ENCODE measurements at places on chromosomes 2 and 18. TPM values are rescaled to one million over a fixed set of nuclear protein-coding genes. Genes with fewer than 3 reads are reported as not detected.

Gene KYNU
- total RNA-seq = 2.4 TPM

Gene AQP12B
- total RNA-seq = not detected

Gene SLC5A7
- not detected for total RNA-seq

Gene CCDC141
- not detected for total RNA-seq

Gene AGAP1
- total RNA-seq = 18.5 TPM

Gene SPATA3
- total RNA-seq = not detected

Gene GNLY
- not detected for total RNA-seq

Gene ADAM23
- 0.12 TPM for total RNA-seq

Gene MEMO1
- 26.4 TPM for total RNA-seq

Gene ZNF519
- total RNA-seq = 3.4 TPM

Gene RAB6D
- total RNA-seq = under 0.01 TPM

Gene MGAT4A
- 0.24 TPM for total RNA-seq

Gene LOXL3
- total RNA-seq = 14.7 TPM

Gene PDCD1
- not detected for total RNA-seq

Gene SH3BP4
- total RNA-seq = 214 TPM

Gene WDR54
- total RNA-seq = 20.3 TPM

Gene ITGA6
- total RNA-seq = 23.1 TPM

All from hair follicle dermal papilla cell (primary cell).